ENCODE measurements at places on chromosomes 5 and 9.
A peak's percentile ranks its signal among the peaks of the same experiment; 100 is the strongest.

GRCh38 chr5:172733131-172733973 lies 37.6 kb downstream of the DUSP1 start:
- DNase-seq: no peak

DNA sequence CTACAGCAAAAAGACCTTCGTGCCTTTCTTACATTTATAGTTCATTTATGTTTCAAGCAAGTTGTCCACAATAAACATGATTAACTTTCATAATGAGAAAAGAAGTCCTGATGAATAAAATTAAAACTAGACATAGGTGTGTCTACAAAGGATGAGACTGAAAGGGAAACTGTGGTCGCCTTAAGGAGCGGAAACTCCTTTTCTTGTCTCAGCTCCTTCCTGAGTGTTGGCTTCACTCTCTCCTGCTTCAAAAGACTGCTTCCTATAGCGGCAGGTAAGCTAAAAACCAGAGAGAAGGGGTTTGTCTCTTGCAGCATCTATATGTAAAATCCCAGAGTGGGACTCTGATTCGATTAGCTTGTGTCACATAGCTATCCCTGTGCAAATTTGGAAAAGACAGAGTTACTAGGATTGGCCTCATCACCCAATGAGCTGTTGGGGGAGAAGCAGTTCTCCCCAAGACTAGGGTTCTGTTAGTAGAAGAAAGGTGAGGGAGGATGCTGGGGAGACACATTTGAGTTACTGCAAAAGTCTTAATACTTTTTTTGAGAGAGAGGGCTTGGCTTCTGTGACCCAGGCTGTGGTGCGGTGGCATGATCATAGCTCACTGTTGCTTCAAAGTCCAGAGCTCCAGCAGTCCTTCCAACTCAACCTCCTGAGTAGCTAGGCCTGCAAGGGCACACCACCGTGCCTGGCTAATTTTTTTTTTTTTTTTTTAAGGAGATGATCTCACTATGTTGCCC lies 16.8 kb upstream of the CTSL start:
- no peak for DNase-seq

DNA sequence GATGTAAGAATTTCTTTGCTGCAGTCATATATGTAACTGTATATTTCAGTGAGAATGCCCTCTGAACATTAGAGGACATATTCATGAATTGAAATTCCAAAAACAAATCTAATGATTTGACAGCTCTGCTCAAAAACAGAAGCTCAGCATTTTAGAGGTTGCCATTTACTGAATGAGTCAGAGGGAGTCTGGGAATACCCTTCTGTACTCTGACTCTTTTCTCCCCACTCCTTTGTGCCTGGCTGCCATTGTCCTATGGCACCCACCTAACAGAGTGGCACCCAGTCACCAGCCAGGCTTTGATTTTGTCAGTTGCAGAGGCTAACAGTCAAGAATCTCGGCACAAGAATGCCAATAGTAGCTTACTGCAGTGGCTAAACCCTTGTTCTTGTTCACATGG lies 133.6 kb downstream of the ATG10 start:
- DNase-seq: no peak

- DNase-seq: no peak
Observed at GRCh38 chr5:96259151-96259772, 173.8 kb downstream of the PCSK1 start.

- no peak for DNase-seq
Observed at GRCh38 chr5:129853588-129853987, 50.7 kb upstream of the CHSY3 start.

DNA sequence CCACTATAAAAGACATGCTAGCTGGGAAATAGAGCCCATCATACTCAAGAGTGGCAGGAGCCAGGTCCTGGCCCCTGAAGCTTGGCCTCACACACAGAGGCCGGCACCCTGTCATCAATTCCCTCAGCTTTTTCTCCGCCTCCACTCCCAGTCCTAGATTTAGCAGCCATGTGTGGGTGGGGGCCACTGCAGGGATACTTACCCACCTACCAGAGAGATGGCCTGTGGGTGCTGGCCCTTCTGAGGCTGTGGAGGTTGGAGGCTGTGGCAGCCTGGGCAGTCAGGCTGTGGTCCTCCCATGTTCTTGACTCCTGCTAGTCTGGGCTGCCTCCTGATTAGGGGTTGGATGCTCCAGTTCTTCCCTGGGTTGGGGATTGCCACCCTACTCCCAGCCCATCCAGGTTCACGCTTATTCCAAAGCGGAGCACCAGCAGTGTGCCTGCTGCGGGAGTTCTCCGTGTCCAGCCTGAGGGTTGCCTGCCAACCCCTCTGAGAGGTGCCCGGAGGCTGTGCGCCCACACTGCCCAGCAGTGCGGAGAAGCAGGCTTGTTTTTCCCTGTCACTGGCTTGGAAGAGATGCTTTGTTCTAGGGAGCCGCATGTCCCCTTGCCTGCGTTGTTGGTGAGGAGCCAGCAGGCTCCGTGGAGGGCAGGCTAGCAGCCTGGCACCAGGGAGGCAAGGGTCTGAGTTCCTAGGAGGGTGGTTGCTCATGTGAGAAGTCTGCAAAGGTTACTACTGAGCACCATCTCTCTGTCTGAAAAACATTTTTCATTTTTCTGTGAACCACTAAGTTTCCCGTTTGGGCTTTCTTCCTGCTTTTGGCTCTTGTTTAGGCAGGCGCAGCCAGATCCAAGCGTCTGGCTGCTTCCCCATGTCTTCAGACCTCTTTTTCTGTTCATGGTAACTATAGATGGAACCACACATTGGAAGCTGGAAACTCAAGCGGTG lies 7.5 kb downstream of the SLC22A5 start:
- no peak for DNase-seq

GRCh38 chr5:120465436-120465961 lies 1.4 kb downstream of the PRR16 start:
- no peak for DNase-seq

- DNase-seq: no peak
Observed at GRCh38 chr5:122639864-122640263, 135.0 kb upstream of the SNX2 start.

DNA sequence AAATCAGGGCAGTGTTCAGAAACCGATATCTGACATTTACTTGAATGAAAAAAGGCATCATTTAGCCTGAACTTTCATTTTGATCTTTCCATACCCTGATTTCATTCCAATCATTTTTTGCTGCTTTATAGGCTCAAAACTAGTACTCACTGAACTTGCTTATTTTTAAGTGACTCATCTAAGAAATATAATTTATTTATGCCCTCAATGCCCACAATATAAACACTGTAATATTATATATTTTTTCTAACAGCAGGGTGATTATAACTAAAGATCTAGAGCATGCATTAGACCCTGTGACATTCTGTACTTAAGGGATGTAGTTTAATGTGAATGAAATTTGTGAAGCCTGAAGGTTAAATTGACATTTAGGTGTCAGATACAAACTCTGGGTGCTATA lies 446.1 kb upstream of the CDH10 start:
- no peak for DNase-seq

GRCh38 chr9:121823451-121824169 lies 172.2 kb downstream of the DAB2IP start:
- DNase-seq: no peak

- DNase-seq: no peak
Observed at GRCh38 chr9:72882117-72882775, 70.6 kb downstream of the ALDH1A1 start.

GRCh38 chr9:34446468-34446891 lies 11.9 kb downstream of the FAM219A start:
- DNase-seq: no peak

DNA sequence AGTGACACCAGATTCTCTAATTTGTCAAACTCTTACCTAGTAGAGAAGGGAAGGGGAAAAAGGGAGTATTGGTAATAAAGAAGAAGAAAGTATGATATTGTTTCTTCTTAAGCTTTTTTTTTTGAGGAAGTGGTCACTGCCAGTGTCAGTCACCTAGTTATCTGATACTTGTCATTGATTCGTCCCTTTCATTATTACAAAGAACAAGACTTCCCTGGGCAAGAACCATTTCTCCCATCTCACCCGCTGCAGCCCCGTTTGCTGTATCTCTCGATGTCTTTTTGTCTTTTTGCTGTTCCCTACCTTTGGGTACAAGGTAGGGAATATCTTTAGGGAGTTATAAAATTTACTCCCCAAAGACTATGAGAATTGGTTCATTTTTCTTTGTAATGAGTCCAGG lies 249.0 kb downstream of the ARHGAP26 start:
- DNase-seq: no peak

DNA sequence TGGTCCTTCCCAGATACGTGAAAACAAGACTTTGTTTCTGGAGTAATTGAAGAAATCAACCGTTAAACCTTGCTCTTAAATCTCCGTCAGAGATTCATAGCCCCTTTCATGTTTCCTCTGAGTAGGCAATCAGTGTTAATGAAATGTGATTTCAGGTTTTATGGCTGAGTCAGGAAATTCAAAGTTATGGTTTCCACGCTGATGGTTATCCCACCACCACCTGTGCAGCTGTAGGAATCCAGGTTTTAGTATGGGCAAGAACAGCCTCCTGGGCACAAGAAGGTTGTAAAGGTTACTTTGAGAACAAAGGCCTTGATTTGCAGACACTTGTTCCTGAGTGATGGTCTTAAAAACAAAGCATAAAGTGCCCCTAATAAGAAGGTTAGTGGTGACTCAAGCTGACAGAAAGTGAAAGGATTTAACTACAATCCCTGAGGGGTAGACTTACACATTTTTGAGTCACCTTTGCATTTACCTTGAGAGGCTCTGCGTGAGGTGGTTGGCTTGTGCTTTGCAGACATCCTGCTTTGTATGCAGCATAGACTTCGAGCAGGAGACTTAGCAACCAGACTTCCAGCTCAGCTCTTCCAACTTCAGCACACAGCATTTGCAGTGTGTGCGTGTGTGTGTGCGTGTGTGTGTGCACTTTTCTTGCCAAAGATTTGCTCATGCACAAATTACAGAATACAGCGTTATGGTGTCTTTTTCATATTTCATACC lies 159.6 kb downstream of the TLE4 start:
- DNase-seq: no peak

DNA sequence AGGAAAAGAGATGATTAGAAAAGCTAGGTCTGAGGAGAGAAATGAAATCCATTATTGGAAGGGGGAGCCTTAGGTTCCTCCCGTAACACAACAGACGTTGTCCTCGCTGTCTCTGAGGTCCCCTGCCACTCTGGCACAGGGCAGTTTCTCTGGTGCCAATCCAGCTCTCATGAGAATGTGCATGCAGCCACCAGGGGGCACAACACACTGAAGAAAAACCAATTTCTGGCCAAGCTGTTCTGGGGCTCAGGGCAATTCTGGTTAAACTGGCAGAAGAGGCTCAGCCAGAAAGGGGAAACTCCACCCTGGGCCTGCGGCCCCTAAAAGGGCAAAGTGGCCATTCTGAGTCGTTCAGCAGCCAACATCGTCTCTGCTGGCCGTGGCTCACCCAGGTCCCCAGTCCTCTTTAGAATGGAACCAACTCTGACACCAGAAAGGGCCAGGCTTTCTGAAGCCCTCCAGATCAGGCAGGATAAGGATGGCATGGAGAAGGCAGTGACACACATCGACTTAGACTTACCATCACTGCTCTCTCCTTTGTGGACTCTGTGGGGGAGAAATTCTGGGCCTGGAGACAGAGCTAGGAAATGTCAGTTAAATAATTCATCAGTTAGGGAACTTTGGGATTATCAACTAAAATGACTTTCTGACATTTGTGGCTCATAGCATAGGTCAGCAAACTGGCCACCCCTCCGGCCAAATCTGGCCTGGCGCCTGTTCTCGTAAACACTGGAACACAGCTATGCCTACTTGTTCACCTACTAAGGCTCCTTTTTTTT lies 58.5 kb upstream of the GOLPH3 start:
- peak; percentile 58 for DNase-seq

GRCh38 chr9:97900103-97900737 lies 22.1 kb downstream of the TRMO start:
- no peak for DNase-seq

GRCh38 chr5:134490925-134491271 lies 34.6 kb upstream of the JADE2 start:
- no peak for DNase-seq

DNA sequence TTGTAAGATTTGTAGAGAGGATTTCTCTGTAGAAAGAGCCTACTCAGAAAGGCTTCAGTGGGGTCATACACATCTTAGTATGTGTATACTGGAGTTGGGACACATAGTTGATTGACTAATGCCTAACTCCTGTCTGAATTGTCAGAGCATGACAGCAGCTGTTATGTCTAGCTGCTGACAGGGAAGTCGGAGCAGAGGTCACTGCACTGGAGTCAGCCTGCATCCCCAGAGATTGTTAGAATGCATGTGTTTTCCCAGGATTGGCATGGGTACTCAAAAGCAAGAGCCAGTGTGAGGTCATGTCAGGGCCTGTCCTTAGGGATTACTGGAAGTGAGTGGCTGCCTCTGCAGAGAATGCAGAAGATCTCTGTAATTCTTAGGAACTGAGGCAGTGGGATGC lies 82.7 kb downstream of the ITGA1 start:
- no peak for DNase-seq

- DNase-seq: no peak
Observed at GRCh38 chr5:154359221-154359573, 86.6 kb upstream of the SAP30L start.

- DNase-seq: no peak
Observed at GRCh38 chr9:114804505-114804904, 1.3 kb downstream of the TNFSF15 start.

DNA sequence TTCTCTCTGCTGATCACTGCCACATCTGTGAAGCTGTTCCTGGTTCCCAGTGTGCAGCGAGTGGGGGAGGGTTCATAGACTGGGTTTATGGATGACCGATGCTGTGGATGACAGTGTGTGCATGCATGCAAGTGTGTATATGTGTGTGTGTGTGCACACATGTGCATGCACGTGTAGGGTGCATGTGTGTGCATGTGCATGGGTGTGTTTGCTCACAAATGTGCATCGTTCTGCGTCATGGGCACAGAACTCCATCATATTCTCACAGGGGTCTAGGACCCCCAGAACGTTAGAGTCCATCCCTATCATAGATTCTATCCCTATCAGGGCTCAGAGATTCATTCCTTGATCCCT lies 134.0 kb downstream of the PHF2 start:
- no peak for DNase-seq

DNA sequence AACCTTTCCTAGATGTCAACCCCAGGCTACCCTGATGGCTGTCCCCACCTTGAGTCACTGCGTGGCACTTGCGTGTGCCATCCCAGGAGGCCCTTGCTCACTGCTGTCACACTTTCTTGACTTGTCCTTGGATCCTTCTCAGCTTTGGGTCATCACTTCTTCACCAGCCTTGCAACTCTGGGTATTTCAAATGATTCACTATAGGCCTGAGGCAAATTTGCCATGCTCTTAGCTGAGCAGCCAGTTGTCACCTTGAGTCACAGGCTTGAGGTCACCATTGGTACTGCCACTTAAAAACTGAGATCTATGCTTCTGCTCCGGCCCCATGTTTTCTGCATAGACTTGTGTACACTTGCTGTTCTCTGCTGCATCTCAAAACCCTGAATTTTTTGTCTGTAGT lies 84.7 kb downstream of the BASP1 start:
- no peak for DNase-seq

GRCh38 chr9:71620746-71621145 lies 147.6 kb downstream of the CEMIP2 start:
- no peak for DNase-seq

Data from stimulated activated CD4-positive, alpha-beta T cell treated with anti-CD3 and anti-CD28 coated beads, Interleukin-15, amount 100 ng/mL, for 1 hour (primary cell).